Stimulated activated CD8-positive, alpha-beta memory T cell treated with anti-CD3 and anti-CD28 coated beads, Interleukin-12 subunit alpha, Interleukin-12 subunit beta, amount 100 ng/mL, for 1 hour (primary cell): ENCODE measurements at places on chromosomes 2 and 18.

DNA sequence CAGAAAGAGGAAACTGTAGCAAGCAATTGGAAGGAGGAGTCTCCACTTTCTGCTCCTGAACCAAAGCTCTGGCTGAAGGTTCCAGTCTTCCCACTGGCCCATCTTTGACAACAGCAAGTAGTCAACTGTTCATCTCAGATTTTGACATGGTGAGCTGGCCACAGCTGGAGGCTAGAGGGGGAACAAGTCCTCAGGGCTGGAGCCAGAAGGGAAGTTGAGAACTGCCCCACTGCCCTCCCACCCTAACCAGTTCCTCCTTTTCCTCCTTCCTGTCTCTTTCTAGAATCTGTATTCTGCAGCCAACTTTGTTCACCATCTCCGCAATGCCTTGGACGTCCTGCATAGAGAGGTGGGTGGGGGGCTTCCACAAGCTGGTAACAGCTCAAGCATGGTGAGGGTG lies 105.8 kb downstream of the PLB1 start:
- no peak for DNase-seq

- DNase-seq = no peak
These were observed 80.8 kb downstream of the KCTD18 start for GRCh38 chr2:200428961-200429665.

- DNase-seq = no peak
These were observed 197.1 kb downstream of the CCDC85A start for GRCh38 chr2:56380861-56381260.

GRCh38 chr2:209973328-209973727 lies 29.1 kb upstream of the RPE start:
- DNase-seq = no peak

GRCh38 chr2:4528246-4528645 lies 824.9 kb downstream of the DCDC2C start:
- DNase-seq = no peak

GRCh38 chr18:12750076-12750714 lies 47.4 kb downstream of the PSMG2 start:
- no peak for DNase-seq

DNA sequence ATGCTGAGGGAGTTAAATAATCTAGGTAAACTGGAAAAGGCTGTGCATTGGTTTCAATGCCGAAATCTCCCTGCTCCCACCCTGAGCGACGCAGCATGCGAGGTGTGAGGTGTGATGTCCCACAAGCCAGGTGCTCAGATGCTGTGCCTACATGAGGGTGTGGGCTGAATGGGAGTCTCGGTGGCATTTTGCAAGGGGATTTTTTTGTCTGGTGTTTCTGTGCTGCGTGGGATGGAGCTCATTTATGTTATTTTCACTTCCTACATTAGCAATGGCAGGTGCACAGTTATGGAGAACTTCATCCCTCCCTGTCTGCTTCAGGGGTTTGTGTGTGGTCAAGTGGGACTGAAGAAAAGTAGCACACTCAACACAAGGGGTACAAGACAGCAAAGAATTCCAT lies 110.2 kb upstream of the CCDC68 start:
- no peak for DNase-seq

GRCh38 chr2:214899751-214900150 lies 90.3 kb upstream of the BARD1 start:
- DNase-seq = no peak

GRCh38 chr2:64937687-64938491 lies 51.3 kb upstream of the SLC1A4 start:
- DNase-seq = no peak

DNA sequence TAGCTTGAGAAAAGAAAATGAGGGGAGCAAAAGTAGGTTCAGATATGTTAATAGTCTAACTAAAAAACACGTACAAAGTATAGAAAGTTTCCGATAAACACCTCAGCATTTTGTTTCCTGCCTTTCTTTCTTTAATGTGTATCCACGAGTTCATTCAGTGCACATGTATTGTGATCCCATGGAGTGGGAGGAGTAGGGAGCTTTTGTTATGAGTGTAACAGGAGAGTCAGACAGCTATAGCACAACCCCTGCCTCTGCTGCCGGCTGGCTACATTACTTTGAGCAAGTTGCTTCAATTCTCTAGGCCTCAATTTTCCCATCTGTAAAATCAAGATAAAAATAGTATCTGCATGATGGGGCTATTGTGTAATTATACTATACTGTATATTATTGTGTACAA lies 249.2 kb upstream of the FIGN start:
- no peak for DNase-seq

DNA sequence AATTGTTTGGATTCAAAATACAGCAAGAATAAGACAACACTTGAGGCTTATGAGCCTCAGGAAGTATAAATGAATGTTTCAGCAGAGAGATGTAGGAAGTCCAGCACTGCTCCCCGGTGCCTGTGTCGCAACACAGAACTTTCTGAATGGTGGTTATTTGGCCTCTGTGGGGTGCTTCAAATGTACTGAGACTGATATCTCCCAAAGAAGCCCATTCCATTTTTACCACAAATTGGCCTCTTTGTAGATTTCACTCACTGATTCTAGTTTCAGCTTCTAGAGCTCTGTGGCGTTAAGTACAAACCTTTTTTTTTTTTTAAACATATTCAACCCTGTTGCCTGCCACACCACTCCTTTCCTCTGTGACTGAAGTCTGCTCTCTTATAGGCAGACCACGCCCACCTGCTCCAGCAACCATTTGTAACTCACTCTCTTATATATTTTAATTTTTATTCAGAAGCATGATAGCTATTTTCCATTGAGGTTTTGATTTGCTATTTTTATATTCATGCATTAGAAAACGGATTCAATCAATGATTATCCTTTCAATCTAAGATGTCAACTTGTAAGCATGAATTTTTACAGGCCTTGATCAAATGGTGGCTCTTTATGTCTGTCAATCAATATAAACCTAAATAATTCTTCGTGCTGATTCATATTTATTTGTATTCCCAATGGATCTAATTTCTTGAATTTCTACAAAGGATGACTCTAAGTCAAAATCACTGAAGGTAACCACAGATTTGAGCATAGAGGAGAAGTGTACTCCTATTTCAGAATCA lies 277.1 kb upstream of the CCDC68 start:
- no peak for DNase-seq

- no peak for DNase-seq
These were observed 41.4 kb downstream of the CHST9 start for GRCh38 chr18:27143580-27144287.

GRCh38 chr2:8413589-8414135 lies 268.2 kb upstream of the ID2 start:
- no peak for DNase-seq

- no peak for DNase-seq
These were observed 167.1 kb downstream of the MYO1B start for GRCh38 chr2:191412353-191412752.

GRCh38 chr2:46825231-46825938 lies 90.2 kb downstream of the MCFD2 start:
- DNase-seq = no peak

- DNase-seq = no peak
These were observed 47.4 kb downstream of the DNAJC10 start for GRCh38 chr2:182763311-182763912.

DNA sequence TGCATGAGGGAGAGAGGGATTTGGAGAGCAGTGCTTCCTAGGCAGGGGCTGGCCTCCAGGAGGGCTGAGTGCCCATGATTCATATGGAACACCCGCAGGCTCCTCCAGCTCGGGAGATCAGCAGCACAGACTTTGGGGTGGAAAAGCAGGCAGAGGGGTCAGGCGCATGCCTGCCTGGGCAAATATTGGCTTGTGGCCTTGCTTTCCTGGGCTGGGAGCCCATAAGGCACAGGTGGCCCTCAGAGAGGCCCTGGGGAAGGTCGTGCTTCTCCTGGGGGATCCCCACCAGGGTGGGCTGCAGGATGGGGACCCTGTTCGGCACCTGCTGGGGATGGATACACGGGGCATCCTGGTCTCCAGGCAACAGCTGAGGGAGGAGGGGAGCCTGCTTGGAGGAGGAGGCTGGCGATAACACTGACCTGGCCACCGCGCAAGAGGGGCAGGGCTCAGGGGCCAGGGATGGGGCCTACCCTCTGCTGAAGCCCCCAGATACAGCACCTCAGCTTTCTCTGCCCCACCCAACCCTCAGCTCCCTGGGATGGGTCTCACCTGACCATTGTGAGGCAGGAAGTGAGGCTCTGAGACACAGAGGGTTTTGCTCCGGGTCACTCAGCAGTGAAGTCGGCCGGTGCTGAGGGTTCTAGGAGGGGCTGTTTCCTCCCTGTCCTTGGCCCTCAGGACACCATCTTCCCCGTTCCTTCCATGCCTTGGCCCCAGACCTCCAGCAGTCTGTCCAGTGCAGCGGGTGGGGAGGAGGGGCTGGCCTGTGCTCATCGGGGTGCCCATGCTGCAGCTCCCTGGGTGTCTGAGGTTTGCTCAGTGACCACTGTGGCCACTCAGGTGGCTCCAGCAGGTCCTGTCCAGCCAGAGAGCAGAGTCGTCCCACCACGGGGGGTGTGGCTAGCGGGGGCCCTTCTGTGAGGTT lies 12.0 kb downstream of the AQP12A start:
- no peak for DNase-seq

GRCh38 chr2:106708209-106708608 lies 177.8 kb downstream of the ST6GAL2 start:
- DNase-seq = no peak

DNA sequence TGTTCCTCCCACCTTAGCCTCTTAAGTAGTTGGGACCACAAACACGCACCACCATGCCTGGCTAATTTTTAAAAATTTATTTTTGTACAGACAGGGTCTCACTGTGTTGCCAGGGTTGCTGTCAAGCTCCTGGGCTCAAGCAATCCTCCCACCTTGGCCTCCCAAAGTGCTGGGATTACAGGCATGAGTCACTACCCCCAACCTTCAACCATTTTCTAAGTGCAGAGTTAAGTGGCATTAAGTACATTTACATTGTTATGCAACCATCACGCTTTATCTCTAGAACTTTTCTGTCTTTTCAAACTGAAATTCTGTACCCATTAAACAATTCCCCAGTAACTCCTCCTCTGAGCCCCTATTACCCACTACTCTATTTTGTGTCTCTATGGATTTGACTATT lies 45.9 kb upstream of the AFF3 start:
- no peak for DNase-seq

- DNase-seq = no peak
These were observed 3.2 kb downstream of the ERMN start for GRCh38 chr2:157322432-157322831.

- no peak for DNase-seq
These were observed 5.6 kb upstream of the KCNJ3 start for GRCh38 chr2:154692927-154693326.

DNA sequence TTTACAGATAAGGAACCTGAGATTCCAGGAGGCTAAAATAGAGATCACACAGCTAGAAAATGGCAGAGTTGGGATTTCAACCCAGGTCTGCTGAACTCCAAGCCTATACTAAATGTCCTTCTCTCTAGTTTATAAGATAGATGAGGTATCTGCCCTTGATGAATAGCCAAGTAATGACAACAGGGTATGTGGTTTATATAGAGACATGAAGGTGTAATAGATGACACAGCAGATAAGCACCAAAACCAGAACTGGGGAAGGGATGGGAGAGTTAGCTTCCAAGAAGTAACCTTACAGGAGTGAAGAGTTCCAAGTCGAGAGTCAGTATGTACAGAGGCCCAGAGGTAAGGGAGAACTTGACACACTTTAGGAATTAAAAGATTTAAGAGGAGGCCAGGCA lies 104.7 kb upstream of the UBXN4 start:
- no peak for DNase-seq

GRCh38 chr2:233152541-233152940 lies 92.4 kb downstream of the INPP5D start:
- DNase-seq = no peak

GRCh38 chr2:241942416-241943208 lies 73.1 kb downstream of the RTP5 start:
- DNase-seq = no peak

GRCh38 chr2:39851651-39852110 lies 72.6 kb upstream of the THUMPD2 start:
- no peak for DNase-seq

- DNase-seq = no peak
These were observed 45.8 kb upstream of the EML6 start for GRCh38 chr2:54677476-54678265.

DNA sequence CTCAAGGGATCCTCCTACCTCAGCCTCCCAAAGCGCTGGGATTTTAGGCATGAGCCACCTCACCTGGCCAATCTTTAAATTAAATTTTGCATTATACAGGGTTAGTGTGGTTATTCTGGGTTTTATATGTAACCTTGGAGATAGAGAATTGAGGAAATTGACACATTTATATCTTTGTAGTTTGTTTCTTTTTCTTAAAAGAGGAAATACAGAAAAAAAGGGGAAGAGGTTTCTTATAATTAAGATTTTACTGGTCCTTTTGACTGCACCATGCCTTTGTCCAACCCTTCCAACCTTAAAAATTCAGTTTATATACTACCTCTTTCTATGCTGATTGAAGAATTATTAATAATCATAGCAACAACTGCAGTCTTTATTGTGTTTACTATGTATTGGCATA lies 210.1 kb upstream of the STON1 start:
- DNase-seq = no peak

DNA sequence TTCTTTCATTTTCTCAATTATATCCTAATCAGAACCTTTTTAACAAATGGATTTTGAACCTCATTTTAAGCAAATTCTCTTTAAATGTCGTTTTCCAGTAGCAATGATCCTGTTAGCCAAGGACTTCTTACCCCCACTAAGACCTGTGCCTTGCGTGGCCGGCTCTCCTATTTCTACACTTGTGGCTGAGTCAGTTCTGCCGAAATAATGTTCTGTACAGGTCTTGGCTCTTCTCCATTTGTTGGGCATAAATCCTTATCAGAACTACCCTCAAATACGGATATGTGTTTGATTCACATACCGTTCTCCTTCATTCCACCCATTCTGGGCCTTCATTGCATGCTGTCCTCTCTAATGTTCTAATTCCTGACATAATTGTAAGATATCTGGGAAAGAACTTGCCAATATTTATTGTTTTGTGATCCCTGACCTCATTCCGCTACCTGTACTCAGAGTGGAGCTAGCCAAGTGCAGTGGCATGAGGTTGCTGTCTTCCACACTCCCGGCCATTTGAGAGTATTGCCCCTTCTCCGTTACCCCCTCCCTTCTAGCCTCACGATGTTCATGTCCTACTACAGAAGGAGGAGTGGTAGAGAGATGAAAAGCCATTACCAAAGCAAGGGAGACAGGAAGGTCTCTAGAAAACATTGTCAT lies 78.7 kb downstream of the MYOM1 start:
- DNase-seq = no peak

DNA sequence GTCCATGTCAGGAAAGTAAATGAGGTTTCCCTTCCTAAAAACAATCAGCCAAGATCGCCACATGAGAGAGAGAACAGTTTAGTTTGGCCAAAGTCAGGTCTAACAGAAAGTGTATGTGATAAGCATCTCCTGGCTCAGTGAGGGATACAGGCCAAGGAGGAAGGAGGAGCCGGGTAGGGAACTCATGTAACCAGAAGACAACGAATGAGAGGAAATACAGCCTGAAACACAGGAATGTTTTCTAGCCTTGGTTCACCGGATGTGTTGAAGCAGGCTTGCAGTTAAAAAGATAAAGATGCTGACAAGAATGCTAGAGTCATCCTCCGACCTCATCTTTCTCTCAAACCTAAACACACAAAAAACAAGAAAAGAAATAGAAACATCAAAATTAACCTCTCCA lies 283.9 kb upstream of the SIX2 start:
- DNase-seq = no peak
